Hepatocyte (in vitro differentiated cells): ENCODE measurements at places on chromosomes 3 and 15.

DNA sequence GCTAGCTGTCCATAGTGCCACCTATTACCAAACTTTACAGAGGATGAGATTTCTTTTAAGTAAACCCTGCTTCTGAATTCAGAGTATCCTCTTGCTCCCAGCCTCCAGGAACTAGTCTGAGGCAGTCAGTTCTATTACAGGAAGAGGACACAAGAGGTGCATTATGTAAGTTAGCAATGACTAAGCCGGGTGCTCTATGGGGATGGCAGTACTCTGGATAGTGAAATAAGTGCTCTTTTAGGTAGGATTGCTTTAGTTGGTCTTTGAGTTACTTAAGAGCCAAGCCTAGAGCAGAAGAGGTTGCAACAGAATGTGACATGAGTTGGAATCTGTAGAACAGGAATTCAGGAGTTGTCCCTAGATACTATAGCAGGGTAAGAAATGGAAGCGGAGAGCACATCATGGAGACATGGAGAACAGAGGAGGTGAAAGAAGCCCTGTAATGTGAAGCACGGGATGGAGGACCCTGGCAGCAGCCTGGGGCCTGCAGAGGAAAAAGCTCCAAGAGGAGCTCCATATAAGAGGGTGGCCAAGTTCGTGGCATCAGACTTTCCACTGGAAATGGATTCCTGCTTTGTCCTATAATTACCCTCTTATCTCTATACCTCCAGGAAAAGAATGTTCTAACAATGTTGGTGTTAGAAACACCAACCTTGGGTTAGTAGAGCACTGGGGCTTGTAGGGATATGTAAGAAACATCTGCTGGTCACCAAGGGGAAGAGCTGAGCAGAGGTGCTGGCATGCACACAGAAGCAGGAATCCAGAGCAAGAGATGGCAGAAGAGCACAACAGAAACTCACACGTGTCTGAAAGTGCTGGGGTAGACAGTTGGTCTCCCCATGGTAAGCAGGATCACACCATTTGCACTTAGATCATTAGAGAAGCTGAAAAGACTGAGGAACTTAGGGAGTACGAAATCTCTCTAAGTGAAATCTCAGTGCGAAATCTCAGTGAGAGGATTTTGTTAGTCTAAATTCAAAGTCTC is 851.1 kb downstream of the FHIT start:
- no peak for DNase-seq

GRCh38 chr3:169990431-169990830 is 23.8 kb downstream of the SEC62 start:
- DNase-seq = no peak

DNA sequence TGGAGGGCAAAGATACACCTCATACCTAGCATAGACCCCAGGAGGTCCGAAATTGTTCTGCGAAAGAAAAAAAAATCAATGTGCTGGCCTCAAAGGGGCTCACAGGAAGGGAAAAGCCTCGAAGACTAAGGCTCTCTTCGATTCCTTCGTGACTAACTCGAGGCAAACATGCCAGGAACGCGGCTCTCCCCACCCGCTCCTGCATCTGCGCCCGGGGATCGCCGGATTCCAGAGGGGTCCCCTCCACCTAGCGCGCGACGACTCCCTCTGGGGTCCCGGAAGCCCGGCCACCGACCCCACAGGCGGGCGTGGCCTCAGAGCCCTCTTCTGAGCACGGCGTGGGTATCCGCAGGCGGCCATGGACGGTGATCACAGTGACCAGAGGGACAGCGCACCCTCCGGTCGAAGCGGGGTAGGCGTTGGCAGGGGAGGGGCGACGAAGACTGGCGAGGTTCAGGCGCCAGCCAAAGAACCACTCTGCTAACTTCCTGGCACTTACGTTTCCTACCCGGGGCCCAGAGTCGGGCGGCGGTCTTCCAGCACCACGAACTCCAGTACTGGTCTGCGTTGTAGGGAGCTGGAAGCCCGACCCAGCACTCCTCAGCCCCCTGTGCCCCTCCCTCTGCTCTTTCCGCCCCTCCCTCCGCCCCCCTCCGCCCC is 515 bp upstream of the EIF3J start:
- peak; percentile 93 for DNase-seq

DNA sequence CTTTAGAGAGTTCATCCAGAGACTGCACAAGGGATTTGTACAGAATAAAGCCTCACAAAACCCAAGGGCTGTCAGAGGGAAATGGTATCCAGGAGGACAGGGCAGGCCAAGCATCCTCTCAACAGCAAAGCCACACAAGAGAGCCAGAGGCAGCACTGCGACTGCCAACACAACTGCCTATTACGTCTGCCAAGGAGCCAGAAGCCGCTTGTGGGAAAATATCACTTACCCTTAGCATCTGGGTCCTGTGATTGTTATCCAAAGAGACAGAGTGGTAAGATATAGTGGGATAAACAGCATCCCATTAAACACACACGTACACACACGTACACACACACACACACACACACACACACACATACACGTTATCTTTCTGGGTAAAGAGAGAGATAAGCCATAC is 618.3 kb upstream of the AGTR1 start:
- DNase-seq = no peak

GRCh38 chr3:193544289-193544688 is 10.4 kb downstream of the ATP13A4 start:
- no peak for DNase-seq

DNA sequence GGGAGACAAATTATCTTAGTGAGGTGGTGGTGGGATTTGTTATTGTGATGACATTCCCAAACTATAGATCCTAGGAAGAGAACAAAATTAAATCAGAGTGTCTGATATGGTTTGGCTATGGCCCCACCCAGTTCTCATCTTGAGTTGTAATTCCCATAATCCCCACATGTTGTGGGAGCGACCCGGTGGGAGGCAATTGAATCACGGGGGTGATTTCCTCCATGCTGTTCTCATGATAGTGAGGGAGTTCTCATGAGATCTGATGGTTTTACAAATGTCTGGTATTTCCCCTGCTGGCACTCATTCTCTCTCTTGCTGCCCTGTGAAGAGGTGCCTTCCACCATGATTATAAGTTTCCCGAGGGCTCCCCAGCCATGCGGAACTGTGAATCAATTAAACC is 62.0 kb downstream of the RPL22L1 start:
- no peak for DNase-seq

GRCh38 chr3:25214034-25214433 is 214.0 kb upstream of the RARB start:
- no peak for DNase-seq

DNA sequence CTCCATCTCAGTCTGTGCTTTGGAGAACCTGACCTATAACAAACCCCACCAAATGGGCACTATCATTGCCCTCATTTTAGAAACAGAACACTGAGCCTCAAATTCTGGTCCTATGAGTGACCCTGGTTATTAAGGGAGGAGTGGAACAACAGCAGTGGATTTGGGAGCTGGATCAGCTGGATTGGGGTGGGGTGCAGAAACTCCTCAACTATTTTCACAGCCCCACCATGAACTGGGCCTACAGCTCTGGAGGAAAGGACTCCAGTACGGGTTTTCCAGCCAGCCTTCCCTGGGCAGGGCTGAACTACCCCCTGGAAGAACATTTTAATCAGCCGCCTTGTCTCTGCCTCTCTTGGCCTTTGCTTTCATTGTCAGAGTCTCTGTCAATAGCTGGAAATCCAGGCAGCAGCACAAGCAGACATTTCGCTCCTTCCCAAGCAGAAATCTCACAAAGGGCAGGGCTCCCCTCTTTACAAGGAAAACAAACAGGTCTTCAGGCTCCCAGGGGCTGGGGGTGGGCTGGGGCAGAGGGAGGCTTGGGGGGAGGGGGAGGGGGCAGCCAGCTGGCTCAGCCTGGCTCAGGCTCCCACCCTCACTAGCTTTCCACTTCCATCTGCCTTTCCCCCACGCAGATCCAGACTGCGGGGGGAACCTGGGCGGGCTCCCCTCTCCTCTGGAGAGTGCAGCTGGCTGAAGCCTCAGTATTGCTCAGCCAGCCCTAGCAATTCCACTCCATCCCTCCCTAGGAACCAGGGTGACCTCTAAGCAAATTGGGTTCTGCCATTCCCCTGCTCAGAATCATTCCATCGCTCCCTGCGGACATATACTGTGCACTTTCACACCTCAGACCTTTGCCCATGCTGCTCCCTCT is 13.7 kb upstream of the TLE3 start:
- DNase-seq = peak; percentile 85

DNA sequence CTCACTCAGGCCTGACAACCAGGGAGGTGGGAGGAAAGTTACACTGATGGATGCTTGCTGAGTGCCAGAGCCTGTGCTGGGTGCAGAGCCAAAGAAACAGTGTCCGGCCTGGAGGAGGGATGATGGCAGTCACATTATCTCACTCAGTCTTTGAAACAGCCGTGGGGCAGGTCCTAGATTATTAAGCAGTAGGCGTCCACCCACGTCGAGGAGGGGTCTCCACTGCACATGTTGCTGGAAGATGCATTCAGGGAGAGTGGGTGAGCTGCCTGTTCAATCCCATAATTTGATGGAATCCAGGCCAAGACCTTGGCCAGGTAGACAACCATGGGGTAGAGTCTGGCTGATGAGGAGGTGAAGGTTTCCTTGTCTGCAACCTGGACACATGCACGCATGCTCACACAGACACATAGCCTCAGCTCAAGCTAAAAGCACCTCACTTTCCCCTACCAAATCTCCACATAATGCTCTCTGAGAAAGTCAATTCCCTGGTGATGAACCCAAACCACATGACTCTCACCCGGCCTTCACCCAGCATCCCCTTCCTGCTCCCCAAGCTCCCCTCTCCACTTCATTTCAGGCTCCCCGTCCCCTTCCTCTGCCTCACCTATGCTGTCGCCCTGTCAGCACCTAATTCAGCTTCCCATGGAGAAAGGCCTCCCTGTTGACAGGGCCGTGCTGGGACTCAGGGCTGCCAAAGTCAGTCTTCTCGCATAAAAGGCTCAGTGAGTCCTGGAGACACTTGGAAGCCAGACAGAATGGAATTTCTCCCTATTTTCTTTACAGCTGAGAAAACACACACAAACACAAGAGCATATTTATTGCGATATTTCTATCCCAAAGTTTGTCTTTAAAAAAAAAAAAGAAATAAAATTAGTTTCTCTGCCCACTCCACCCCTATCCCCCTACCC is 29.8 kb downstream of the ACAN start:
- DNase-seq = no peak

DNA sequence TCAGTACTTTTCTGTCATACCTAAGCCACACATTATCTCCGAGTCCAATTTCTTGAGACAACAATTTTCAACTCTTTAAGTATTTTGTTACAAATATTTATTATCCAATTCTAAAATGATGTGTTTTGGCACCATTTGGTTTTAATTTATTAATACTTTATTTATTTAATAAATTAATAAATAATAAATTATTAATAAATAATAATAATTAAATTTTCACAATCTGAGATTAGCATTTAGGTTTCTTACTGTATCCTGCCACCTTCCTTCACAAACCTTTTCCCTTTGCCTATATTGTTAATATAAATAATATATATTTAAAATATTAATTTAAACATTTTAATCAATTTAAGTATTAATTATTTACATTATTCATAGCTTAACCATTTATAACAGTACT is 23.9 kb downstream of the TMEM207 start:
- no peak for DNase-seq

DNA sequence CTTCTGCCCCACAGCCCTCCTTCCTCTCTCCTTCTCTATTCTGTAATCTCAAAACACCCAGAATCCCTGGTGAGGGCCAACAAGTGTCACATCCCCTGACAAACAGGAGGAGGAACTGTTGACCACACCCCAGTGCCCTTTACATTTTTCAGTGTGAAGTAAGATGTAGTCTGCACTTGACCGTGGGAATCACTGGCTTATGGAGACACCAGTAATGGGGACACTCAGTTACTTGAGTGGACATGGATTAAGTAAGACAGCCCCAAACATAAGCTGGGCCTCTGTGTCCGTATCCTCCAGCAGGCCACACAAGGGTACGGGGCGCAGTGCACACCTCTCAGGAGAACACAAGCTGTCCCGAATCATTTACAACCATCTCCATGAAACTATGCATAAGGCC is 28.4 kb upstream of the LIMD1 start:
- no peak for DNase-seq

- DNase-seq = peak; percentile 66
Measured at GRCh38 chr3:185825639-185826481, 1.0 kb upstream of the IGF2BP2 start.

GRCh38 chr3:33385423-33385822 is 54.8 kb downstream of the UBP1 start:
- no peak for DNase-seq

GRCh38 chr15:101441696-101442095 is 47.8 kb downstream of the PCSK6 start:
- DNase-seq = no peak
